ENCODE measurements at places on chromosomes 7 and 10.

DNA sequence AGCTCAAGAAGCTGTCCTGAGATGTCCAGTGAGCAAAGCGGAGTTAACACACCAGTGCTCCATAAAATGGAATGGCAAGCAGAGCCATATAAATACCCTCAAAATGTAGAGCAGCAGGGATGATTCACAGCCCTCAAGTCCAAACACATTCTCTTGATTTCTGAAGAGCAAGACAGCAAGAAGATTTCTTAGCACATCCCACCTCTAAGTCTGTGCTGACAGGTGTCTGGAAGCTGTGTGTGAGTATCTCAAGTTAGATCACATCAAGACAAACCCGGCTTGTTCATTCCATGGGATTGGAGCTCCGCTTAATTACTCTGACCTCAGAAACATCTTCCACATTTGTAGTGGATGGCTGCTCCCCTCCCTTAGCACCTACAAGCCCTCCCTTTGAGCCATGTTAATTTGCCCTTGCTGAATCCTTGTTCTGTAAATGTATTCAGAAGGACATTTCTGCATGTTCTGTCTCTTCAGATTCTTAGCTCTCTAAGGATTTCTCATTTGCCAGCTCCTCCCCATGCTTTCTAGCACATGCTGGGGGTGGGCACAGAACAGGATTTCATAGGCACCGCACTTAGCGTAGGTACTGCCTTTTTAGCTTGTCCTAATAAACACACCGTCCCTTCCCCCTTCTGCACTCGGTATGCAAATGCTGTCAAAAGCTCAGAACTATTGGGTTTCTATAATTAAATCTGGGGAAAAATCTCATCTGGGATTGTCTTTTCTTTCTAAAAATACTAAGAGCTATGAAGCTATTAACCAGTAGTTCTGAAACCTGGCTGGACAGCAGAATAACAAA, 112.7 kb downstream of the CPXM2 start:
- DNase-seq: no peak

GRCh38 chr7:151286148-151286547, 37.7 kb upstream of the SMARCD3 start:
- no peak for DNase-seq

DNA sequence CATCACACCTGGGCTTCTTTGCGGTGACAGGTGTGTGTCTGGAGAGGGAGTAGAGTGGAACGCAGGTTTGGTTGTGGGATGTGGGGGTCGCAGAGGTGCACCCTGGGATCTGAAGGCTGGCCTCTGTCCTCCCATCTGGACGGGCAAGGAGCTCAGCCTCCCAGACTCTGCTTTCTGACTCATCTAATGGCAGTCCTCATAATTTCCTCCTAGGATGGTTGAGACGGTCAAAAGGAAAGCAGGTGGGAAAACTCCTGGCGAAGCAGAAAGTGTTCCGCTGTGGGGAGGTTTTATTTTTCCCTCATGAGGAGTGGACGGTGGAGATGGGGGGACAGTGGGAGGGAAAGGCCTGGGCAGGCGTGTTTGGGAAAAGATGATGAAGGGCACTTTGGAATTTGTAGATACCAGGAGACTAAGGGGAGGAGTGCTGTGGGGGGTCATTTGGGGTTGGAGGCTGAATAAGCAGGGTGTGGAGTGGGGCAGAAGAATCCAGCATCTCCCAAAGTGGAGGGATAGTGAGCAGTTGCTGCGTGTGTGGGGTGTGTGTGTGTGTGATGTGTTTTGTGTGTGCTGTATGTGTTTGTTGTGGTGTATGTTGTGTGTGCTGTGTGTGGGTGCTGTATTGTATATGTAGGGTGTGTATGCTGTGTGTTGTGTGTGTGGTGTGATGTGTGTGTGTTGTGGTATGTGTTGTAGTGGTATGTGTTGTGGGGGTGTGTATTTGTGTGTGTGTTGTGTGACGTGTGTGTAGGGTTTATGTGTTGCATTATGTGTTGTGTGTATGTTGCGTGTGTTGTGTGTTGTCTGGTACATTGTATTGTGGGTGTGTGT, 97.2 kb upstream of the PODXL start:
- DNase-seq: no peak

- no peak for DNase-seq
Measured at GRCh38 chr7:144910411-144910810, 74.6 kb upstream of the TPK1 start.

- no peak for DNase-seq
Measured at GRCh38 chr10:89640241-89640640, 4.8 kb downstream of the PANK1 start.

GRCh38 chr7:22230238-22230637, 126.7 kb downstream of the RAPGEF5 start:
- no peak for DNase-seq

Data from stimulated activated CD4-positive, alpha-beta T cell treated with anti-CD3 and anti-CD28 coated beads, Interleukin-15, amount 100 ng/mL, for 48 hours (primary cell).